ENCODE measurements at places on chromosomes 5 and 9.

- no peak for DNase-seq
Observed at GRCh38 chr9:128555180-128555721, 2.9 kb downstream of the SPTAN1 start.

GRCh38 chr5:89421035-89421434 lies 538.1 kb upstream of the MEF2C start:
- DNase-seq = no peak

DNA sequence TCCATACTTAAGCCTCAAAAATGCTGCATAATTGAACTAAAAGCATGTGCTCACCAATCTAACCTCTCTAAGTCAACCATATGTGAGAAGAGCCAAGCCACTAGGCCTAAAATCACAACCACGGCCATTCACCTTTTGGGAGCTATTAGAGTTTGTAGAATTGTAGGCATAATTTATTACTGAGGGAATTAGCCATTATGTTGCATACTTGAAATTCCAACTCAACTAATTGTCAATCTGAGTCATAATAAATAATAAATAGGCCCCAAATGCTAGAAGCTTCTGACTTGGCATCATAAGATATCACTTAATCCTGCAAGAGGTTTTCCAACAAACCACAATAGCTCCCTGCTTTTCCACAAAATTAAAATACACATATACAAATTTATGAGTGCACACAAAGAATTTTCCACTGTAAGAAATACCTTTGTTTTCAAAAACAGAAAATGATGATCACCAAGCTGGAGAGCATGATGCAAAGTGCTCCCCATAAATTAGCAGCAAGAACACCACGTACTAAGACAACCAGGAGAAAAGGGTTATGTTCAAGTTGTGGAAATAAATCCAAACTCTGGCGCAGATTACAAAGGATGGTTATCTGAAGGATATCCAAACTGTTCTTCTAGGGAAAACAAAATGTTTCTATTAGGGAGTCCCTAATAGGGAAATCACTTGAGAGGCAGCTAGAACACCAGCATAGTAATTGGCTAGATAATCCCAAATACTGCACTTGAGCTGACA lies 250.0 kb upstream of the SLC30A5 start:
- no peak for DNase-seq

- no peak for DNase-seq
Observed at GRCh38 chr5:133400120-133400519, 212.2 kb downstream of the FSTL4 start.

- DNase-seq = no peak
Observed at GRCh38 chr9:76415154-76415553, 20.9 kb upstream of the RFK start.

DNA sequence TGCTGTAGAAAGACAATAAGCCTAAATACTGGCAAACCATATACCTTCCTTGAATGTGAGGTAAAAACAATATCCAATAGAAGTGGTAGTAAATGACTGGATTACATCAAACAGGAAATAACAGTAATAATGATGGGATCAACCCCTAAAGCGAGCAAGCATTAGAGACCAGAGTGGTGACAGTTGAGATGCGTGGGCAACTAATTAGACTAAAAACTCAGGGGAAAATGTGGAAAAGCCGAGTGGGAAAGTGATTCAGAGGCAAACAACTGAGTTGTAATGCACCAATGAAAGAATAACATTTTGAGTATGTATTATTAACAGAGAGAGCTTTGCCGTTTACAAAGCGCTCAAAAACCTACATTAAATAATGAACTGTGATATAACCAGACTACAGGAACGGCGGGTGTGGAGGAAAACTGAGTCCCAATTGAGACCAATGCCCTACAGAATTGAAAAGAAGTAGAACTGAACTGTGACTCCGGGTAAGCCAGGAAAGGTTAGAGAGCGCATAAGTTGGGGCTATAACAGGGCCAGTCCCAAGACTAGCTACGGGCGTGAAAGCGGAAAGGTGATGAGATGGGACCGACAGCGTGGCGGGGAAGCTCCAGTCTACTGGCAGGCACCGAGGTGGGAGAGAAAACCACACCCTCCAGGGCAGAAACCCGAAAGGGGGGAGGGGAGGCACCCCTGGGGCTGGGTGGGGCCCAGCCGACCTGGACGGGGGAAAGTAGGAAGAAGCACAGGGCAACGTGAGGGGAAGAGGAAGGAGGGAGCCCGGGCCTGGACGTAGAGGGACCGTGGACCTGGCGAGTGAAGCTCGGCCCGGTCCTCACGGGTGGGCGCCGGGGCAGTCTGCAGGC lies 592 bp downstream of the UBAP2 start:
- peak; percentile 69 for DNase-seq

- DNase-seq = no peak
Observed at GRCh38 chr5:111699976-111700375, 57.0 kb downstream of the NREP start.

DNA sequence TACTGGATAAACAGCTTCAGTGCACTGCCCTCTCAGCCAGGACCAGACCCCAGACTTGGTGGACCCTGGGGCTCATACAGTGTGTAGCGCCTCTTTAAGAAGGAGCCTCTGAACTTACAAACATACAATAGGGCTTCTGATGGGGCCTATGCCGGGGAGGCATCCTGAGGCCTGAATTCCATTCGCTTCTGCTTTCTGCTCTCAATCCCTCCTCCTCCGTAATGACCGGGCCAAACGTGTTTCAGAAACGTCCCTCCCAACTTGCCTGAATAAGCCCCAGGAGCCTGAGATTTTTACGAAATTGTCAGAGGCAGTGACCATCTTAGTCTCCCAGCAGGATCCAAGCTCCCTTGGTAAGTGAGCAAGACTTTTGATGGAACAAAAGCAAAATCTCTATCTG lies 128.1 kb upstream of the BOD1 start:
- no peak for DNase-seq

DNA sequence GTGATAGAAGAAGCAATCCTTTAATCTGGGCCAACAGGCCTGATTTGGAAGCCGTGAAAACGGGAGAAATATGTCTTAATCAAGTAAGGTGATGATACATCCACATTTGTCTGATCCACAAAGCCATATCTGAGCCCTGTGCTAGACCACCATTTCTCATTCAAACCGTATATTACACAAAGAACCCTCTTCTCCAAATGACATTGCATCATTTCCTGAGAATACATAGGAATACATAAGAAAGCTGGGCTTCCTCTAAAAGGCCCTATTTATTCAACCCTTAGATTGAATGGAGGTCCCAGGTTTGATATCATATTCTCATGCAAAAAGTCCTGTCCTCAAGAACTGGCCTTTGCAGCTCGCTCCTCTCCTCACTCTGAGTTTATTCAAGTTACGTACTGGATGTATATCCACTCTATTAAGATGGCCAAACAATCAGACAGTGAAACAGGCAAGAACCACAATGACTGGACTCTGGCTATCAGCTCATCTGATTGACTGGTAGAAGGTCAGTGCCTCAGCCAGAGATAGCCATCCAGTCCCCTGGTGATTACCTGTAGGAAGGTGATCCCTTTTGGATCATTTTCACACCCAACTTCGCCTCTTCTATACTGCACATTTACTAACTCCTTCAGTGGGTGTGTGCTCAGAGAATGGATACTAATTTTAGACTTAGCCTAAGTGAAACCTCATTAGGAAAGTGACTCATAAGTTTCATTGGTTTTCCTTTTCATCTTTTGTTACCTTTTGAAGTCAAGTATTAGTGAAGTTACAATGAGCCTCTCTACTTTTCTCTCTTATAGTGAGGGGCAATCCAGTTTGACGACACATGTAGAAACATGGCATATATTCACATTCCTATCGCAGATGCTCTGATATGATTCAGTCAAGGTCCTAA lies 167.6 kb upstream of the WWC1 start:
- DNase-seq = no peak

DNA sequence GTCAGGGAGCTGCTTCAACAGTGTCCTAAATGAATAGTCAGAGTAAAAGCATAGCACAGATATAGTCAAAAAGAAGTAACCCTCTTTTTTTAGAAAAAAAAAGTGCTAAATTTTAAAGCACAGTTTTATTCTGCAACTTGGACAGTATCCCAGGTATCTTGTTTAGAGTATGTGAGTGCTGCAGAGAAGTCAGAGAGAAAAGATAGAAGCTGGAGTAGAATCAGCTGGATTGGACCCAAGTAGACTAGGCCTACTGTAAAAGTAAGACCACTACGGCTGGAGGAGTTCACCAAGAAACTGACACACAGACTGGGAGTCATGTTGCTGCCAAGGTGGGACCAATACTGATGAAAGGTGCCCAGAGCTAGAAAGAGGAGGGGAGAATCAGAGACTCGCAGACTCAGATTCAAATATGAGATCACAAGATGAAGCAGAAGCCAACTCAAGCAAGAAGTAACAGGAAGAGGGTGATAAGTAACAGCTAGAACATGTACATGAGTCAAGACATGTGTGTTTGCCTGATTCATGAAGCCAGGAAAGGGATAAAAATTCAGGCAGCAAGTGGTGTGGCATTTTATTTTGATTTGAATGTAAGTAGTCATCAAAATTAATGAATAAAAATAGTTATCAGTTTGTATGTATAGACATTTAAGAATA lies 25.6 kb upstream of the TUSC1 start:
- DNase-seq = no peak

DNA sequence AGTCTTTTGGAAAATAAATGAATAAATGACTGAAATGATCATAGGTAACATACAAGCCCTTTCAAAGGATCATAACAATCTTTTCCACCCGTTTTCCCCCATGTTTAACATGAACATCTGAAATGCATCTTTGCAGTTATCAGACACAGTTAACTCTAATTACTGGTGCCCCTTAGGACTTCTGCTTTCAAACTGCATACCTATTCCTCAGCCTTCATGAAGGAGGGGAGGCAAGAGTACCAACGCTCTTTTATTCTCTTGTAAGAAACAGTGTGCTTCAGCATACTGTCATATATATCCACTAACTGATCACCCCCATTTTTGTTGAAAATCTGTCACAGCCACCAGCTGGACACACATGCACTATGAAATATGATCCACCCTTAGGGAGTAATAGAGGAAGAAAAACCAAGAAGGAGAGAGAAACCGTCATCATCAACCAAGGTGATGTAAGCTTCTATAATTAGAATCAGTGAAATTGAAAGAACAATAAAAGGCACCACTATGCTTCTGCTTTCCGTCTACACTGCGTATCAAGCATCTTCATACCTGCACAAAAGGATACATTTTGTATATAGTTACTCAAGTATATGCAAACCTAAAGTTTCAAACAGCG lies 98.7 kb downstream of the RAPGEF6 start:
- DNase-seq = peak; percentile 83

- no peak for DNase-seq
Observed at GRCh38 chr5:90113108-90113507, 296.4 kb downstream of the CETN3 start.

GRCh38 chr5:17180330-17180843 lies 37.0 kb upstream of the BASP1 start:
- DNase-seq = no peak

DNA sequence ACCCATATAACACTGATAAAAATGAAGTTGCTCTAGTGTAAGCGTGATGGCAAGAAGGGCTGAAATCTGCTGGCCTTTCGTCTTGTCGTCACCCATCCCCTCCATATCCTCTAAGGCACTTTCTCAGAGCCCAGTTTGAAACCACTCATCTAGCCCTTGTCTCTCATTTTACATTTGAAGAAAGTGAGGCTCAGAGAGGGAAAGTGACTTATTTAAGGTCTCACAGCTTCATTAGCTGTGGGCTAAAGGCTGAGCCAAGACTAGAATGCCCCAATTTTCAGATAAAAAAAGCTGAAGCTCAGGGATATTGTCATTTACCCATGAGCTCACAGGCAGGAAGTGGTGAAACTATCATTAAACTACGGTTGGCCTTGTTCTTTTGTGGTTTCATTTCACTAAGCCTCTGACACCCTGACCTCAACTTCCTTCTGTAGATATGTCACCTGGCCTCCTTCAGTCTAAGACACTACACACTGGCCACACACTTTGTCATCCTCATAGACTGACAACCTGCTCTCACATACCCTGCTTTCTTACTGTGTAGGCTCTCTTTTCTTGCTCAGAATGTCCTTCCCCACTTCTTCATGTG lies 176.7 kb upstream of the DMAC1 start:
- peak; percentile 93 for DNase-seq

DNA sequence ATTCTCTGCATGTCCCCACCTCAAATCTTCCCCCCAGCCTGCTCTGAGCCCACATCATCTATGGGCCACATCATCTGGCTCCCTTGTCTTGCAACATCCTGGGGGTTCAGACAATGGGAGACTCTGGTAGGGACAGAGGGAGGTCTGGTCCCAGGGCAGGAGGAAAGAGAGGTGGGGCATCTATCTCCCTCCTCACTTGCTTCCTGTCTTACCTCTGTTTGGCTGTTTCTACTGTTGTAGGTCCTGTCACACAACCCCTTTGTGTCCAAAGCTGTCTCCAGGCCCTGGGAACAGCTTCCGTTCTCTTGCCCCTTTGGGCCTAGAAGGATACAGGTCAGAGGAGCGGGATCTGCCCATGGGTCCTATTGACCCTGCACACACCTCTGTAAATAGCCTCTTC lies 227.2 kb downstream of the NSG2 start:
- DNase-seq = no peak
